ENCODE measurements at places on chromosomes 16 and 17. TPM values are rescaled to one million over a fixed set of nuclear protein-coding genes. Genes with fewer than 3 reads are reported as not detected.

DNA sequence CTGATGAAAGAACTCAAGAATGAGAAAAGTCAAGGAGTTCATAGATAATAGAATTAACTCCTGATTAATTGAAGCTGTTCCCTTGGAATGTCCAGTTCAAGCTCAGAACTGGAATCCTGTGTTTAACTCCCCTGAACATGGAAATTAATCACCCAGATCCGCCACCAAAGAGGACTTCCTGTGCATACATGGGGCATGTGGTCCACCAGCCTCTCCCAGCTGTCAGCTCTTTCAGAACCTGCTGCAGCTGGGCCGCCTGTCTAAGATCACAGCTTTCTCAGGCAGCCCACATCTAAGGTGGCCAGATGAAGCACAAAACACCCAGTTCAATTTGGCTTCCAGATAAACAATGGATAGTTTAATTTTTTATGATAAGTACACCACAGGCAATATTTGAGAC, 203.7 kb upstream of the COX10 start:
- DNase-seq = no peak

- DNase-seq = no peak
Measured at GRCh38 chr16:31036691-31037090, 3.3 kb downstream of the STX4 start.

DNA sequence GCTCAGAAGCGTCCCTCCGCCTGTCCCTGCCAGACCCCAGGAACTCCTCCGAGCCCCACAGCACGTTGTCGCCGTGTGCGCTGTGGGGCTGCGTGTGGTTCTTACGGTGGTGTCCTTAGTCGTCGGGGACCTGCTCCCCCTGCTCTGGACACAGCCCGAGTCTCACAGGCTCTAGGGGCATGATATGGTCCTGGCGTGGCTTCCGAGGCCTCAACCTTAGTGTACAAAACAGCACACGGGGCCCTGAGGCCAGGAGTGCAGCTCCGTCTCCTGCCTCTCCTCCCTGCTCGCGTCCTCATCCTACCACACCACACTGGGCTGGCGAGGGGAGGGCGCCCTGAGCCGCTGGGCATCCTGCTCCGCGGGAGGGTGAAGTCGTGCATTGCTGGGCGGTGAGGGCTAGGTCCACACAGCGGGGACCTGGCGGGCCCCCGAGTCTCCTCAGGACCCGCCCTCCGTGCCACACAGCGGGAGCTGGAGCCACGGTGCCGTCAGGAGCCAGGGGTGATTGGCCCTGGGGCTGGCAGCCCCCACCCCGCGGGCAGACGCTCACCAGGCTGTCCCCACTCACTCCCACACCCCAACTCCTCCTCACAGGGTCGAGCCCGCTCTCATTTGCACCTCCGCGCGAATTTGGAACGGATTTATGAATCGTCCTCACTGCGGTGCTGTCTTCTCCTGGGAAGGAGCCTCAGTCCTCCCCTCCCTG, 1.2 kb upstream of the MAFG start:
- DNase-seq = no peak

DNA sequence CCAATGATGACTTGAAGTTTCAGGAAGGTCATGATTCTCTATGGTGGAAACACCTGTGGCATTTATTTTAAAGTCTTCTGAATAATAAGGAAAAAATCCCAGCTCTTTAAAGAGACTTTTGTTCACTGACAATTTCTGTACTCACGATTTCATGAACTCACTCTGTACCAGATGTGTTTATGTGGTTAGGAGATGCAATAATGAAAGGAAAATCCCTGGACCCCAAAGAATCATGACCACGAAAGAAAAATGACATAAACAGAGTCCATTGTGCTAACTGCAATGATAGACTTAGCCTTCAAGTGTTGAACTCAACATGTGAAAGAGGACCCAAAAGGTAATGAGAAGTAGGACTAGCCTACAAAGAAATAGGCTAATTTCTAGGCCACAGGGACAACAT, 947.5 kb downstream of the CDH11 start:
- DNase-seq = no peak

TNFRSF13B gene
- total RNA-seq = not detected

Data from SJSA1 (cell line).